Activated T-helper 1 cell treated with anti-CD3 and anti-CD28 coated beads, Interleukin-12 subunit alpha, Interleukin-12 subunit beta, Interleukin-2, Interleukin-4 antibody, amounts not matched to agents 30 ng/mL and 10 ng/mL and 1 ng/mL, durations not matched to agents 14 hours and 24 hours and 36 hours (primary cell): ENCODE measurements at places on chromosomes 7 and 10.

GRCh38 chr7:102431617-102432298 is 1.6 kb upstream of the ORAI2 start:
- DNase-seq = peak; percentile 56

- DNase-seq = no peak
These were observed 2.2 kb upstream of the FRMD4A start for GRCh38 chr10:14332903-14333302.

DNA sequence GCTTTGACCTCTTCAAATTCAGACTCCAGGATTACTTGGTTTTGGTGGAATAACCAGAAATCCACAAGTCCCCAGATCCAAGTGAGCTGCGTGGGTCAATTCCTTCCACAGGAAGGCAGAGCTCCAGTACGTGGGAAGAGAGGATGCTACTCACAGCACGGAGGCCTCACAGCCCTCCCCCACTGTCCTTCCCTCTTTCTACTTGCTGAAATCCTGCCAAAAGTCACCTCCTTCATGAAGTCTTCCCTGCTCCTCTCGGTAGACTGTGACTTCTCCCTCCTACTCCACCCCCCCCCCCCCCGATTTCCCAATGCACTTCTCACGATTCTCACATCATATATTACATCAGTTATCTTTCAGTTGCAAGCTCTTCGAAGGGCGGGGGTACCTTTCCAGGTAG is 12.3 kb downstream of the CAMK2G start:
- no peak for DNase-seq

- DNase-seq = no peak
These were observed 20.0 kb downstream of the UNC5B start for GRCh38 chr10:71232089-71232998.

GRCh38 chr10:131354380-131354779 is 42.9 kb upstream of the TCERG1L start:
- DNase-seq = no peak

- no peak for DNase-seq
These were observed 313.1 kb downstream of the PLXNA4 start for GRCh38 chr7:132263151-132263550.

GRCh38 chr7:2953099-2953498 is 90.6 kb downstream of the CARD11 start:
- no peak for DNase-seq

- no peak for DNase-seq
These were observed 18.1 kb upstream of the OIT3 start for GRCh38 chr10:72875250-72876055.

DNA sequence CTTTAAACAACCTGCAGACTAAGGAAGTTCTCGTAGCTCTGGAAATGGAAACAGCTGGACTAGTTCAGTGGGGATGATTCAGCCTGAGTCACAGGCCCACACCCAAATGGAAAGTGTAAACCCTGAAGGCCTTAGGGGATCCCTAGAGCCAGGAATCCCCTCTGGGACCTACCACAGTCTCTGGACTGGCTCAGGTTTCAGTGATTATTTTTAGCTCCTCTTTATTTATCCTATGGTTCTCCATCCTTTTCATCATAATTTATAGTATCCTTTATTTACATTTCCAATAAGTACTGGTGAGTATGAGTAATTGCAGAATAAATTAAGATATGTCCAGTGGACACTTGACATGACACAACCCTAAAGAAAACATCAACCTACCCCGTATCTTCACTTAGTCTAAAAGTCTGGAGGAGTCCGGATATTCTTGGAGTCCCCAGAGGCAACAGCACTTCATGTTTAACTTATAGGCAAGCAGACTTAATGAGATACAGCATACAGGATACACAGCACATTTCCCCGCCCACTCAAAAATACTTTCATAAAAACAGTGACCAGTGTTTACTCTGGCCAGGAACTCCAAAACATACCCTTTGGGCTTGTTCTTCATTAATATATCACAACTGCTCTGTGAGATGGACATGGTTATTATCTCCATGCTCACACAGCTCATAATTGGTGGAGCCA is 28.4 kb upstream of the SEMA3E start:
- no peak for DNase-seq

DNA sequence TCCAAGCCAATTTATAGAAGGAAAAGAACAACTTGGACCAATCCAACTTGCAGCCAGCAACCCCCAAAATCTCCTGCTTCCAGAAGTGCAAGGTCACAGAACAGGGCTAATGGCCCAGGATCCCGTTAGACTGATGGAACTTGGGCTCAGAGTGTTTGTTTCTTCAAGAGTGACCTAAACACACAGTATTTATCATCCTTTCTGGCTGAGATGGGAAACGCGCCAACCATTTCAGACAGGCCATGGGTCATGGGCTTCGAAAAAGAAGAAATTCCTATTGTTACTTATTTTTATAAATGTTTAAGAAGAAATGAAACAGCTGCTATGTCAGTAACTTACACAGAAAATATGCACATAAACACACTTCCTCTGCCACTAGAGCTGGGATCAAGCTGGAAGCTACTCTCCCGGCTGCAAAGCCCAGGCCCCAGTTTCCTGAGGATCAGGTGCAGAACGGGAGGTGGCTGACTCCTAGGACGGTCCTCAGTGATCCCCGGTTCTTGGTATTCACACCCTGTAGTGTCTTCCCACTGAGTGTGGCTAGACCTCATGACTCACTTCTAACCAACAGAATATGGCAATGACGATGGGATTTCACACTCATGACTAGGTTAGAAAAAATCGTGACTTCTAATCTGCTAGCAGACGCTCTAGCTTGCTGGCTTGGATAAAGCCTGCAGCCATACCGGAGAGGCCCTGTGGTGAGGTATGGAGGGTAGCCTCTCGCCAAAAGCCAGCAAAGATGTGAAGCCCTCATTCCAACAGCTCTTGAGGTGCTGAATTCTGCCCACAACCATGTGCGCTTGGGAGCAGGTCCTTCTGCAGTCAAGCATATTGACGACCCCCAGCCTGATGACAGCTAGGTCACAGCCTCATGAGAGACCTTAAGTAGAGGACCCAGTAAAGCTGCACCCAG is 60.2 kb downstream of the CHST15 start:
- no peak for DNase-seq

DNA sequence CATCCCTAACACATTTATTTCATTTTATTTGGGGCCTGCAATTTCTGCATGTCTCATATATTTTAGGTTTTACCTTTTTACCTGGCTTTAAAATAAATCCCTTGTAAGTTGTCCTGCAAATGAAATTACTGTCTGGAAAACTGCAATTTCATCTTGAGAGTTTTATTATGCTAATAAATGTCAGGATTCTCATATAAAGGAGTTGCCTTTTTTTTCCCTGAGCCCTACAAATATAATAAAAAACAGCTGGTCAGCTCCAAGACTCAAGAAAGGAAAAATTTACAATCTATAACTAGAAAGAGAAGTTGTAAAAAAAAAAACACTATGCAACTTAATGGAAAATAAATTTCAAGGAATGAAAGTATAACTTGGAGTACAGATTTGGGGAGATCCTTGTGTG is 108.7 kb downstream of the SH2D4B start:
- no peak for DNase-seq

DNA sequence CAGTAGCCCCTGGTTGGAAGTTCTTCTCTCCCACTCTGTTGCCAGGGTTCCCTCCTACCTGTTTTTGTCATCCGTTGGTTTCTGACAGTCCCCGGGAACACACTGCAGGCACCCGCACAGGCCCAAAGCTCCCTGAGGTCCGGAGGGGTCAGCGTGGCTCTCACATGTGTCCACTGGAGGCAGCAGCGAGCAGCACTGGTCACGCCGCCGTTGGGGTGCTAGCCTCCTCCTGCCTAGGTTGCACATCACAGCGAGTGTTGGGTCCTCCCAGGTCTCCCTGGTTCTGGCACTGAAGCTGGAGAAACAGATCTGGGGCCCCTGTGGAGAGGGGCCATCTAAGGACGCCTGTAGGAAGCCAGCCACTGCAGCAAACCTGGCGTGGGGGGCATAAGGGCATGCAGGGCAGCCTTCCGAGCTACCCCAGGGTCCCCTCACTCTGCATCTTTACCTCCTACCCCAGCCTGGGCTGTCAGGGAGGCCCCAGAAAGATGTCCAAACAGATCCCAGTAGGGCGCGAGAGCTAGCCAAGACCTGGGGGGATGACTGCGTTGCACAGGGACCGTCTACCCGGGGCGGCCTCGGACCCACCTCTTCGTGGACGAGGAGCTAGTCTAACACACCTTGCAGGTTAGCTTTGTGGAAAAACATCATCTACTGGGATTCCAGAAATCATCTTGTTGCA is 28.9 kb downstream of the LRRC27 start:
- no peak for DNase-seq

GRCh38 chr7:48301201-48301600 is 129.9 kb downstream of the ABCA13 start:
- DNase-seq = no peak

- DNase-seq = no peak
These were observed 6.3 kb downstream of the TPST1 start for GRCh38 chr7:66211429-66211828.

GRCh38 chr10:124166431-124167125 is 73.2 kb upstream of the CHST15 start:
- no peak for DNase-seq

GRCh38 chr7:31382722-31383121 is 42.2 kb upstream of the NEUROD6 start:
- no peak for DNase-seq

DNA sequence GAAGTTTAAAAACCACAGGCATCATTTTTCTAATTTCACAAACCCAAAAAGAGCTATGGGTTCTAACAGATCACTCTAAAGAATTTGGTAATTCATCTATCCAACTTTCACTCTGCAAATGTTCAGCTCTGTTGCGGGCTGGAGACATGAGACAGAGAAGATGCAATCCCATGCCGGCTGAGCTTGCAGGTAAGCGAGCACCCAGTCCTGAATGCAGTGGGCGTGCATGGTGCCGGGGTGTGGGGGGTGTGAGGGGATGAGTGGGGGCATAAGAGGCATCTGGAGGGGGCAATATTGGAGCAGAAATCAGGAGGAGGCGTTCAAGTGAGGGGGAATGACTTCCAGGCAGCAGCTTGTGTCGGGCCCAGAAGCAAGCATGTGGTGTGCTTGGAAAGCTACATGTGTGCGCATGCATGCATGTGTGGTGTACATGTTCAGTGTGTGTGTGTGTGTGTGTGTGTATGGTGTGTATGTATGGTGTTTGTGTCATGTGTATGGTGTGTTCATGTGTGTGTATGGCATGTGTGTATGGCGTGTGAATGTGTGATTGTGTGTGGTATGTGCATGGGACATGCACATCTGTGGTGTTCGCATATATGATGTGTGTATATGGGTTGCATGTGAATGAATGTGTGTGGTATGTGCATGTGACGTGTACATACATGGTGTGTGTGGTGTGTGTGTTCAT is 172.9 kb downstream of the PRKCQ start:
- no peak for DNase-seq

DNA sequence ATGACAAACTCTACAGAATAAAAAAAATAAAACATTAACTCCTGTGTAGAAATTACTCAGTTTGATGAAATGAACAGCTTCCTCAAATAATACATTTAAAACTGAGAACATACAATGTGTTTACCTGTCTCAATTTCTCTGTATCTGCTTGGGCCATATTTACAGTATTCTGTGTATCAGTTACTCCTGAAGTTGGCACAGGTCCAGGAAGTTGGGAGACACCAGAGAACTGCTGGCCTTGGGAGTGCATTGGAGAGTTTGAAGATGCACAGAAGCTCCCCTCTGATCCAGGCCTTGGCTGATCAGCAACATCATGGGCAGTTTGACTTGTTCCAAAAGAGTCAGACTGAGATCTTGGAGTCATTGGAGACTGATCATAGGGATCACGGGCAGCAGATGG is 155.1 kb downstream of the GALNT11 start:
- DNase-seq = no peak

- DNase-seq = peak; percentile 2
These were observed 77.3 kb downstream of the CDC14C start for GRCh38 chr7:49001610-49002033.

GRCh38 chr7:128322040-128322643 is 21.6 kb downstream of the RBM28 start:
- DNase-seq = no peak

- DNase-seq = no peak
These were observed 31.7 kb upstream of the SYPL1 start for GRCh38 chr7:106143711-106144337.

- DNase-seq = no peak
These were observed 454.2 kb upstream of the AKR1E2 start for GRCh38 chr10:4371691-4372295.

DNA sequence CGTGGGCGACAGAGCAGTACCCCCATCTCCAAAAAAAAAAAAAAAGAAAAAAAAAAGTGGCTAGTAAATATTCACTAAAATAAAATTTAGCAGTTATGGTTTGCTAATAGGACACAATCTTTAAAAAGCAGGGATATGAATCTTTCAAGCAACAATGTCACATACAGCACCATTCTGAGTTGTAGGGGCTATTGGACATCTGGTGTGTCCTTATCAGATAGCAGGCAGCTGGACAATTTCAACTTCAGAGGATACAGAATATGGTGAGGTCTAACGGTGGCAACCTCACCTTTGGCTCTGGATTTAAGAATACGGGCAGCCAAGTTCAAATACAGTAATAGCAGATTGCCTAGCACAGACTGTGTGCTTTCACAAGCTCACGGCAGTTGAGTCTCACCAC is 51.1 kb downstream of the SLC37A3 start:
- no peak for DNase-seq

DNA sequence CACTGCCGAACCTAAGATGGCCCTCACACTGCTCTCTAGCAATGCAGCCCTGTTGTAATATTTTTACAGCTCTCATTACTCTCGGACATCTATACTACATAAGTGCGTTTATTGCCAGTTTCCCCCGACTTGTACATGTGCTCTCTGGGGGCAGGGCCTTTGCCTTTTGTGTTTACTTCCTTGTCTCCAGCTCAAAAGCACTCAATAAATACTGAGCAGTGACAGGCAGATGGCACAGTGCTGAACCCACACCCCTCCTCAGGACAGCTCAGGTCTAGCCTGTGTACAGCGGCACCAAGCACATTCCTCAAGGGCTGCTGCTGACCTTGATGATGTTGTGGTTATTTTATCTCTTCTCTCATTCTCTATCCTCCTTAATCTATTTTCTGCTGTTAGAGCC is 68.0 kb upstream of the ELMO1 start:
- DNase-seq = no peak

- DNase-seq = no peak
These were observed 383.7 kb upstream of the AKR1E2 start for GRCh38 chr10:4442296-4442695.

DNA sequence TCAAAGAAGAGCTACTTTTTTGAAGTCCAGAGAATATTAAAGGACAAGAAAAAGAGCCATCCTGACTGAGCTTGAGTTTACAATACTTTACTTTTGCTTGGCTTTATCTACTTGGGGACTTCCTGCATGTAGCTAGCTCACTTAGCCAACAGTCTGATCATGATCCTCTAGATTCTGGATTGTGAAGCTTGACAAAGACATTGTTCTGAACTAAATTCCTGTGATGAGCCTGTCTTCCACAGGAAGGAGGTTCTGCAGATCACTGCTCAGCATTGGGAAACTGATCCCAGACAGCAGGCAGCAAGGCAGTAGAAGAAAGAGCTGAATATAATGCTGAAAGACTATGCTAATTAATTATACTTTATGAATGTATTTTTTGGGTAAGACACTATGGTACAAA is 296.4 kb downstream of the DGKB start:
- DNase-seq = no peak
